Upper lobe of right lung (tissue), 1 donor: ENCODE measurements at places on chromosomes 4 and X. TPM values are rescaled to one million over a fixed set of nuclear protein-coding genes. Genes with fewer than 3 reads are reported as not detected.

DNA sequence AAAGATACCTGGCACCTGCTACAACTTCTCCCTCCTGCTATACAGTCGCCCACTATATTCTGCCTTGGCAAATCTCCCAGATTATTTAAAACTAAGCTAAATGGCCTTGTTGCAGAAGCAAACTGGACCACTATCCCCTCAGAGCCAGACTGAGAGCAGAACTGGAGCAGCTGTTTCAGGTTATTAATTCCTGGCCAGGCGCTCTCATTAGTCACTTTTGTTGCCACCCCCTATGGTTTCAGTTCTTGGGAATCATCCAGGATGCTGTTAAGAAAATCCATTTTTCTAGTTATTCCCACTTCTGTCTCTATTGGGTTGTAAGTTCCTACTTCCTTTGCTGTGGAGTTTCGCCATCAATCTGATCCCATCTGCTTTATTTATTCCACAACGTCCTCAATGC is 30.1 kb downstream of the ADGRA3 start:
- no peak for DNase-seq
- no peaks in the 10 kb centered on the region for H3K36me3 ChIP-seq
- H3K27me3 ChIP-seq, result no peaks in the 10 kb centered on the region
- peaks cover 9% of the 10 kb centered on the region for H3K4me1 ChIP-seq
- no peak overlapping the region for H3K4me3 ChIP-seq

- H3K27ac ChIP-seq, result no peak overlapping the region
- no peak overlapping the region for H3K4me3 ChIP-seq
- no peak for DNase-seq
- peaks cover 8% of the 10 kb centered on the region for H3K4me1 ChIP-seq
- H3K27me3 ChIP-seq, result no peaks in the 10 kb centered on the region
- H3K36me3 ChIP-seq, result no peaks in the 10 kb centered on the region
Observed at GRCh38 chr4:113687067-113687718, 74.3 kb downstream of the CAMK2D start.

- H3K27ac ChIP-seq, result no peak overlapping the region
- H3K4me1 ChIP-seq, result no peaks in the 10 kb centered on the region
- no peaks in the 10 kb centered on the region for H3K36me3 ChIP-seq
- H3K4me3 ChIP-seq, result no peak overlapping the region
- no peak for DNase-seq
- no peaks in the 10 kb centered on the region for H3K27me3 ChIP-seq
Observed at GRCh38 chrX:39115166-39115565, 313.9 kb downstream of the MID1IP1 start.

DNA sequence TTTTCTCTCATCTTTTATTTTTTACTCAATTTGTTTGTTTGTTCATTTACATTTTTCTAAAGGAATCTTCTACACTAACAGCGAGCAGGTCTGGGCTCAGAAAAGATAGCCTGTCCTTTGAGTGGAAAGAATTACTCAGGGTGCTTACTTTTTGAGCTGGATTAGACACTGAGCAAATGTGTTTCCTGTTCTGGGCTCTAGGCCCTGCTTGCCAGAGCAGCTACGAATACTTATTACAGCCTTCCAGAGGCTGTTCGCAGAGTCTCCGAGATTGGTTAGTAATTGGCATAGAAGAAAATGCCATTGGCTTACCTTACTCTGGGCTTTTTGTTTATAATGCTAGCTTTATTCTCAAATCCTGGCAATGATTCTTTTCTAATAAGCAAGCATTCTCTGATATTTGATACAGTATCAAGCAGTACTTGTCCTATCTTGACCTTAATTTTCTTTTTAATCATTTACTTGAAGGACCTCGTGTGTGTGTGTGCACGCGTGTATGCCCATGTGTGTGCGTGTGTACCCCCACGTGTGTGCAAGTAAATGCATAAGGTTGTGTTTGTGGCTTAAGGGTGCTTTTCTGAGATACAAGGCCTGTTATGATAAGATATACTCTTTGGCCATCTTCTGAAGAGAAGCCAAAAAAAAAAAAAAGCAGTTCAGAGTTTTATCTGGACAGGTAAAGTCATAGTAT is 76.2 kb upstream of the GRXCR1 start:
- H3K27ac ChIP-seq, result no peak overlapping the region
- no peak overlapping the region for H3K4me3 ChIP-seq
- no peak for DNase-seq
- no peaks in the 10 kb centered on the region for H3K36me3 ChIP-seq
- H3K27me3 ChIP-seq, result no peaks in the 10 kb centered on the region

- H3K4me1 ChIP-seq, result no peaks in the 10 kb centered on the region
- H3K4me3 ChIP-seq, result no peak overlapping the region
- no peak for DNase-seq
- no peak overlapping the region for H3K27ac ChIP-seq
- no peaks in the 10 kb centered on the region for H3K36me3 ChIP-seq
Observed at GRCh38 chr4:37693030-37693429, 6.9 kb upstream of the RELL1 start.

DNA sequence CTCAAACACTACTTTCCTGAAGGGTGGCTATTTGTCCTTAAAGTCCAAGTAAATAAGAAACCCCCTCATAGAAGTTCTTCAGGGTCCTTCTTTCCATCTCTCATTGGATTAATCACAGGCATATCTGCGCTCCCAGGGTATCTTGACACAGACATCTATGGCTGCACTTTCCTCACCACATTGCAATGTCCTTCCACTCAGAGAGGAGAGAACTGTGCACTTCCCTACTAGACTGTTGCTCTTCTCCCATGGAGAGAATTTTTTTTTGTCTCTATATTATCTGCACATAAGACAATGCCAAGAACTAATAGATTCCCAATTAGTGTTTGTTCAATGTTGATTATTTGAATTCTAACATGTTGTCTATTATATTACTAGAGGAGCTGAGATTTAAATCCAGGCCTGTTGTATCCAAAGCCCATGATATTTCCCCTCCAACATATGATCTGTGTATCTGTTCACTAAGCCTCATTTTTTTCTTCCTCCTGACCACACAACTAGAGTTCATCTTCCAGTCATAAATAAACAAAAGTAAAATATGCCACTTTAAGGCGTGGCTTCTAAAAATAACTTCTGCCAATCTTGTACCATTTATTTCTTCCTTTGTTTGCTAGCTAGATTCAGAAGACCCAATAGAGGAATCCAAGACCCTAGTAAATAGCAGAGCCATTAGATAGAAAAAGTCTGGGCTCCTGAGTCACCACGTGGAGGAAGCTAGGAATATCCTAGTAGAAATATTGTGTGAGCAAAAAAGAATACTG is 61.5 kb upstream of the FAM241A start:
- no peaks in the 10 kb centered on the region for H3K36me3 ChIP-seq
- no peak overlapping the region for H3K27ac ChIP-seq
- no peak for DNase-seq
- H3K4me3 ChIP-seq, result no peak overlapping the region

DNA sequence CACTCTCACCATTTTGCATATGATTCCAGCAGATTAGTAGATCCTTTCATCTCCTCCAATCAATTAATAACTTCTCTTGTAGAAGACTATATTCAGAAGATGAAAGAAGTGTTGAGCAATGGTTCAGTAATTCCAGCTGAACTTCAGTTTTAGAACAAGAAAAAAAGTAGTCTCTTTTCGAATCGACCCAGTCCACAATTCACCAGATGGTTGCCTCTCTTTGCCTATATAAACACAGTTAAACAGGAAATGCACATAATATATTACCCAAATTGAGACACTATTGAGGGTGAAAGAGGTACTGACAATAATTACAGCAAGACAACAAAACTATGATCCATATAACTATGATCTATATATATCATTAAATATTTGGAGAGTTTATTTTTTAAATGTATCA is 16.8 kb upstream of the FAM241A start:
- H3K27me3 ChIP-seq, result no peaks in the 10 kb centered on the region
- H3K4me3 ChIP-seq, result no peak overlapping the region
- H3K36me3 ChIP-seq, result no peaks in the 10 kb centered on the region
- H3K4me1 ChIP-seq, result no peaks in the 10 kb centered on the region
- no peak overlapping the region for H3K27ac ChIP-seq
- DNase-seq, result no peak

DNA sequence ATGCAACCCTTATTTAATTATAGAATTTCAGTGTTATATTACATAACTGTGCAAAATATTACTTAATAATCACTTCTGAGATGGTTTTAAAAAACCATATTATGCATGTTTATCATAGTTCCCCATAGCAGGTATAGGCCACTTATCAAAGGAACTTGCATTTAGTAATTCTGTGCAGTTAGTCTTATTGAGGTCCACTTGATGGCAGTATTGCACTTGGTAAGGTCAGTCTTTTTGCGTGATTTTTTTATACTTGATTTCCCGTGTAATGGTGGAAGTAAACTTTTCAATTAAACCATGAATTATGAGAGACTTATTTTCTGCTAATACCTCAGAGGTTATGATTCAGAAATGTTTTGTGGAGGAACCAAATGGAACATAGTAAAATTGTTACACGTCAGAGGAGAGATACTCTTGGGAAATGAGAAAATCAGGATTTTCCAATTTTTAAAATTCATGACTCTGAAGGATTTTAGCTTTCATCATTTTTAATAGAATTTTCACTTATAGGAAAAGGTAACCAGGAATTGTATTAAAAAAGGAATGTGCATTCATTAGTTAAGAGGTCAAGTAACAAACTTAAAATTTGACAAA is 230.0 kb downstream of the CCSER1 start:
- no peak overlapping the region for H3K4me3 ChIP-seq
- H3K27me3 ChIP-seq, result no peaks in the 10 kb centered on the region
- DNase-seq, result no peak
- no peaks in the 10 kb centered on the region for H3K4me1 ChIP-seq

- H3K4me1 ChIP-seq, result no peaks in the 10 kb centered on the region
- DNase-seq, result no peak
- no peak overlapping the region for H3K4me3 ChIP-seq
- H3K27ac ChIP-seq, result no peak overlapping the region
- H3K27me3 ChIP-seq, result no peaks in the 10 kb centered on the region
Observed at GRCh38 chr4:56127716-56128115, 179.0 kb downstream of the CEP135 start.

- H3K4me1 ChIP-seq, result no peaks in the 10 kb centered on the region
- H3K27ac ChIP-seq, result peak within 1 kb of the TSS; percentile 81
- H3K4me3 ChIP-seq, result peak within 1 kb of the TSS; percentile 61
- H3K36me3 ChIP-seq, result no peaks in the 10 kb centered on the region
- DNase-seq, result peak; percentile 65
- H3K27me3 ChIP-seq, result no peaks in the 10 kb centered on the region
Observed at GRCh38 chrX:103356130-103356798, at the start of gene TCEAL9. Gene TCEAL9, plus strand, starts transcription at chrX:103356506. Its CDS starts 1,179 bp downstream, at chrX:103357685.

GRCh38 chr4:24476282-24476681 is 108.1 kb downstream of the DHX15 start:
- DNase-seq, result no peak
- H3K36me3 ChIP-seq, result no peaks in the 10 kb centered on the region
- no peak overlapping the region for H3K27ac ChIP-seq
- H3K4me3 ChIP-seq, result no peak overlapping the region

- DNase-seq, result no peak
- no peak overlapping the region for H3K4me3 ChIP-seq
- no peaks in the 10 kb centered on the region for H3K4me1 ChIP-seq
- no peaks in the 10 kb centered on the region for H3K27me3 ChIP-seq
- H3K27ac ChIP-seq, result no peak overlapping the region
- H3K36me3 ChIP-seq, result no peaks in the 10 kb centered on the region
Observed at GRCh38 chrX:47080215-47080914, 2.1 kb downstream of the RGN start.

GRCh38 chr4:78781924-78782323 is 5.8 kb downstream of the BMP2K start:
- no peak for DNase-seq
- H3K36me3 ChIP-seq, result no peaks in the 10 kb centered on the region
- H3K4me1 ChIP-seq, result peaks cover 56% of the 10 kb centered on the region
- no peak overlapping the region for H3K4me3 ChIP-seq
- H3K27me3 ChIP-seq, result no peaks in the 10 kb centered on the region

DNA sequence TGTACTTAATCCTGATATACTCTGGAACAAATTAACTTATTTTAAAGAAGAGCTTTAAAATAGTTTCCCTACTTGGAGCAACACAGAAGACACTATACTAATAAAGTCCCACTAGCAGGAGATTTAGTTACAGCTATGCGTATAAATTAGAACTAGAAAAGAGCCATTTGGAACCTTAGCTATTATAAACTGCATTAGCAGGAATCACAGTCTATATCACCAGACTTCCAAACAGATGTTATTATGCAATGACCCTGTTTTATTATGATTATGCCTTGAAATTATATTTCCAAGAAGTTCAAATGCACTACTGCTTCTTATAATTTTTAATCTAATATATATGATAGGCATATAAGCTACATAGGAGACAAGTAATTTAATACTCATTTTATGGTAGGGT is 95.5 kb upstream of the WDR44 start:
- no peaks in the 10 kb centered on the region for H3K4me1 ChIP-seq
- no peaks in the 10 kb centered on the region for H3K27me3 ChIP-seq
- H3K27ac ChIP-seq, result no peak overlapping the region
- DNase-seq, result no peak
- no peaks in the 10 kb centered on the region for H3K36me3 ChIP-seq
- no peak overlapping the region for H3K4me3 ChIP-seq

GRCh38 chrX:97224148-97224547 is 340.4 kb downstream of the RPA4 start:
- no peaks in the 10 kb centered on the region for H3K27me3 ChIP-seq
- no peaks in the 10 kb centered on the region for H3K4me1 ChIP-seq
- no peak overlapping the region for H3K4me3 ChIP-seq
- no peak for DNase-seq
- no peaks in the 10 kb centered on the region for H3K36me3 ChIP-seq

- H3K27me3 ChIP-seq, result no peaks in the 10 kb centered on the region
- H3K4me1 ChIP-seq, result no peaks in the 10 kb centered on the region
- peak overlapping the region; percentile 86 for H3K27ac ChIP-seq
- H3K36me3 ChIP-seq, result no peaks in the 10 kb centered on the region
Observed at GRCh38 chrX:96685210-96686099, 813 bp downstream of the DIAPH2 start.

DNA sequence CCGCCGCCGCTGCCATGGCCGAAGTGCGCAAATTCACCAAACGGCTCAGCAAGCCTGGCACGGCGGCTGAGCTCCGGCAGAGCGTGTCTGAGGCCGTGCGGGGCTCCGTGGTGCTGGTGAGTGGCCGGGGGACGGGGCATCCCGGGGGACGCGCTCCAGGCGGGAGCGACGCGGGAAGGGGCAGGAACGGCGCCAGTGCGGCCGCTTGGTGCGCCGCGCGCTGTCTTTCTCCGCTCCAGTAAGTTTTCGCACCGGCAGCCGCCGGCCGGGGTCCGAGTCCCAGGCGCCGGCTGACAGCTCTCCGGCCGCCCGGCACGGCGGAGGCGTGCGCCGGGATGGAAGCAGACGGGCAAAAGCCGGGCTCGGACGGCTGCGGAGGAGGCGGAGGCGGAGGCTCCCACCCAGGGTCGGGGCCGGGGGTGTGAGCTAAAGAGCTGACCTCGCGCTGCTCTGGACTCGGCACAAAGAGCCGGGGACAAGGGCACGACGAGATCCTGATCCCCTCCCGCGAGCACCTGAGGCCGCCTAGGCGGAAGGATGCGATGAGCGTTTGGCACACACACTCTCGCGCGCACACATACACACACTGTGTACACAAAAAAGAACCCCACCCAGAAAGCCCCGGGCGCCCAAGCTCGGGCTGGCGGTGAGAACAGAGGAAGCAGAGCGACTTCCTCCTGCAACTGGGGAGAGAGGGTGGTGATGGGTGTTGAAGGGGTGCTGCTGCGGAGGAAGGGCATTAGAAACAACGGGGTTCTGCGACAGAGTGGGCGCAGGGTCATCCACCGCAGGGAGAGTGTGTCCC is 545 bp downstream of the DOCK11 start:
- no peaks in the 10 kb centered on the region for H3K36me3 ChIP-seq
- peak; percentile 81 for DNase-seq

The MTNR1A gene
- total RNA-seq, result not detected

The FAAH2 gene
- total RNA-seq, result 6.0 TPM

The RIPPLY1 gene
- total RNA-seq, result not detected

The SPP1 gene
- total RNA-seq, result 45.4 TPM

The POLR2B gene
- 65.8 TPM for total RNA-seq

The CT47B1 gene
- not detected for total RNA-seq

The BMX gene
- 3.6 TPM for total RNA-seq

The USP17L11 gene
- not detected for total RNA-seq

The HMGB3 gene
- total RNA-seq, result 19.5 TPM

The MAGED1 gene
- total RNA-seq, result 66.3 TPM

The MAGEE1 gene
- 2.6 TPM for total RNA-seq
